ENCODE measurements at places on chromosomes 16 and 17.
A peak's percentile ranks its signal among the peaks of the same experiment; 100 is the strongest.

DNA sequence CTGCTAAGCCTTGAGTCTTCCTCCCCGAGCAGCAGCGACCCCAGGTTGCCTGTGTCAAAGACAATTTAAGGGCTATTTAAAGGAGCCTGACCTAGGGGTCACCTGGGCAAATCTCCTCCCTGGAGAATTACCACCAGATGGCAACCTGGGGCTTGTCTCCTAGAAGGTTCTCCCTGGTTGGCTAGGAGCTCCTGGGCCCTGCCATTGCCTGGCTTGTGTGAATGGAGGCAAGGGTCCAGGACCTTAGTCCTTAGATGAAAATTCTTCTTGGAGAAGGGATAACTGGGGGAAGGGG is 51.3 kb upstream of the TAC4 start:
- peak; percentile 15 for DNase-seq

DNA sequence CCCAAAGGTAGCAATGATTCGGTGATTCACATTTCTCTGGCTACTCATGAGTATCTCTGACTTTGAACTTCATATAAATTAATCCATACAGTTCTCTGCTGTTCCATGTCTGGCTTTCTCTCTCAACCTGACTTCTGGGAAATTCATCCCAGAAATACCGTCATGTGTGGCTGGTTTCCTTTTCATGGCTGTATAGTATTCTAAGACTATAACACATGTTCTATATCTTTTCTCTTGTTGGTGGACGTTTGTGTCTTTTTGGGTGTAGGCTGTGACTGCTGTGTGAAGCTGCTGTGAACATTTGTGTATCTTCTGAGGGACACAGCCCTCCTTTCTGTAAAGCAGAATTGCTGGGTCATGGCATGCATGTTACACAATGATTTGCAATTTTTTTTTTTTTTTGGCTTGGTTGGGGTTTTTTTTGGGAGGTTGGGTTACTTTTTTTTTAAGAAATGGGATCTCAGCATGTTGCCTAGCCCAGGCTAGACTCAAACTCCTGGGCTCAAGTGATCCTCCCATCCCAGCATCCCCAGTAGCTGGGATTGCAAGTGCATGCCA is 6.3 kb downstream of the TTYH2 start:
- no peak for DNase-seq

DNA sequence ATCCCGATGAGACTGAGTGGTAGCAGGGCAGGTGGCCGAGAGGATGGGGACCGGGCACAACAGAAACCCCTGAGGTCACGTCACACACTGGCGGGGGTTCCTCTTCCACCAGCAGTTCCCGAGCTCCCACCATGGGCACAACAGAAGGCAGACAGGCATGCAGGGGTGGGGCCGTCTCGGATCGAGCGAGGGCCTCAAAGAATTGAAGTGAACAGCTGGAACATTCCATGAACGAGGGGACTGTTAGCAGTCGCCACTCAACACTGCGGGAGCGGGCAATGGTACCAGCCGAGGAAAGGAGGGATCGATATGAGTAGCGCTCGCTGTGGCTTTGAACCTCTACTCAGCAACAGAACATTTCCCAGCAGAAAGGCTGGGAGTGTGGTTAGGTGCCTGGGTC is 5.3 kb downstream of the CEP131 start:
- no peak for DNase-seq

- peak; percentile 83 for DNase-seq
These were observed at the start of gene AKTIP for GRCh38 chr16:53502331-53503269. Gene AKTIP (minus strand): TSS chr16:53503209. CDS start chr16:53500259, 2,950 bp downstream.

- no peak for DNase-seq
These were observed 53.8 kb downstream of the TBX4 start for GRCh38 chr17:61505846-61506627.

DNA sequence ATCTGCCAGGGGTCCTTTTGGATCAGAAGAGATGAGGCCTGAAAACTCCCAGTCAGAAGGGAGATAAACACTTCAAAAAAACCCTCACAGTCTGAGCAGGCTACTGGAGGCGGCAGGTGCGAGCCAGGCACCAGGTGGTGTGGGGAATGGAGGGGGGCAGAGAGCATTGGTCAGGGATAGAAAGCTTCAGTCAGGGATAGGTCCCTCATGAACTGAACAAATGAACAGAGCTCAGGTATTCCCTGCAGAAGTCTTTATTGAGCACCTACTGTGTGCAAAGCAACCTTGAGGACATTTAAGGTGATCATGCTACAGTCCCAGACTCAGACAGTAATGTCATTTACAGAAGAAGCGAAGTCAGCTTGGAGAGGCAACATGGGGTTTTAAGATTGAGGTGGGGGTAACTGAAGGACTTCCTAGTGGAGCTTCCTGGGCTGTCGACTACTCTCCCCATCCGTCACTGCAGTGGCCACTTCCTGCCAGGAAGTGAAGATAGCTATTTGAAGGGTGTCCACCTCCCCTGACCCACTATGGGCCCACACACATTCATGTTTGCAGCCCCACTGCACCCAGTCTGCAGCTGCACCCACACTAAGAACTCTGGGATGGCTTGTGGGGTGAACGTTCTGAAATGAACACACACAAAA is 3.2 kb downstream of the KIFC3 start:
- no peak for DNase-seq

- DNase-seq: no peak
These were observed 37.1 kb downstream of the SPACA3 start for GRCh38 chr17:33028778-33029177.

GRCh38 chr16:72094266-72094610 is 591 bp downstream of the DHX38 start:
- DNase-seq: peak; percentile 65

- DNase-seq: no peak
These were observed 9.2 kb upstream of the NUDT16L1 start for GRCh38 chr16:4684058-4684715.

GRCh38 chr17:15398736-15399331 is 57.4 kb upstream of the TEKT3 start:
- no peak for DNase-seq

- DNase-seq: peak; percentile 22
These were observed 85.1 kb downstream of the TNFRSF13B start for GRCh38 chr17:16886655-16887322.

DNA sequence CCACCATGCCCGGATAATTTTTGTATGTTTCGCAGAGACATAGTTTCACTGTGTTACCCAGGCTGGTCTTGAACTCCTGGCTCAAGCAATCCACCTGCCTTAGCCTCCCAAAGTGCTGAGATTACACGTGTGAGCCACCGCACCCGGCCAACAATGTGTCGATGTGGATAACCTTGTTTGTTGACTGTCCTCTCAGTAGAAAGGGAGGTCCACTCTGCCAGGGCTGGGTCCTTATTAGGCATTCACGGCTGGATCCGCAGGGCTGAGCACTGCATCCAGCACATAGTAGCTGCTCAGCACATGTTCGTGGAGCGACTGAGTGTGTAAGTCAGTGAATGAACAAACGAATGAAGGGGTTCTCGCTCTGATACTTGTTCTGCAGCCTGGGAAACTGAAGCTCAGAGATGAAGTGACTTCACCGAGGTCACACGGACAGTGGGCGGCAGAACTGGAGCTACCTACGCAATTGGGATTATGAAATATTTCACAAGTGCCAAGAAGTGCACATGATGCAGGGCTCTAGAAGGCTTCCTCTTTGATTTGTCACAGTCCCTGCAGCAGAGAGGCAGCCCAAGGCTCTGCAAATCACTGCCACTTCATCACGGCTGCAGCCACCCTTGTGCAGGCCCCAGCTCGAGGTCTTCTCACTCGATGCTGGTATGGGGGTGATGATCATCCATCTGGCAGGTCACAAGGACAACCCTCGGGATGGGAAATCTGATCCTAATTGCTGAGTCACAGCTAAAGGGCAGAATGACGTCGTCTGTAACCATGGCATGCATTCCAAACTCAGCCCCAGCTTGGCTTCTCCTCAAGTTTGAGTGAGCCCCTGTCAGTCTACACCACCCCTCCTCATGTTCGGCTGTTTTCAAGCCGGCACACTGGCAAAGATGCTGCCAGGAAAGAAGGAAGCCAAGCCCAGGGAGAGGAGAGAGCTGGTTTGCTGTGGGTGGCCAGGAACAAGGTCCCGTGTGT is 28.0 kb upstream of the SNN start:
- DNase-seq: no peak

- no peak for DNase-seq
These were observed 359.3 kb upstream of the SALL1 start for GRCh38 chr16:51510416-51510815.

- DNase-seq: no peak
These were observed 27.0 kb upstream of the RGS9 start for GRCh38 chr17:65109990-65110680.

- no peak for DNase-seq
These were observed 4.7 kb upstream of the DDX19A start for GRCh38 chr16:70342016-70342415.

DNA sequence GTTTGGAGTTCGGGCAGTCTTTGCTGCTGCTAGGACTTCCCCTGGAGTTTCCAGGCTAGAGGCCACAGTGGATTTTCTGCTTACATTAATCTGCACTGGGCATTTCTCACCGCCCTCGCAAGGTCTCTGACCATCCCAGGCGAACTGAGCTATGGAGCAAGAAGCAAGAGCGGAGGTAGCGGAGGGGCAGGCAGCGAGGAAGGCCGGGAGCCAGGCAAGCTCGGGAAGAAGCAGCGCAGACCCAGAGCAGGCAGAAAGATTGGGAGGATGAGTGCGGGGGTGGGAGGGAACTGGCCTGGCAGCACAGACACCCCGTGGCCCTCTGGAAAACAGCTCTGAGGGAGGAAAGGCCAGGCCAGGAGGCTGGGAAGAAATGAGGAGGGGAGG is 3.8 kb downstream of the COTL1 start:
- DNase-seq: no peak

GRCh38 chr16:57572978-57573728 is 30.7 kb downstream of the ADGRG5 start:
- DNase-seq: peak; percentile 39

DNA sequence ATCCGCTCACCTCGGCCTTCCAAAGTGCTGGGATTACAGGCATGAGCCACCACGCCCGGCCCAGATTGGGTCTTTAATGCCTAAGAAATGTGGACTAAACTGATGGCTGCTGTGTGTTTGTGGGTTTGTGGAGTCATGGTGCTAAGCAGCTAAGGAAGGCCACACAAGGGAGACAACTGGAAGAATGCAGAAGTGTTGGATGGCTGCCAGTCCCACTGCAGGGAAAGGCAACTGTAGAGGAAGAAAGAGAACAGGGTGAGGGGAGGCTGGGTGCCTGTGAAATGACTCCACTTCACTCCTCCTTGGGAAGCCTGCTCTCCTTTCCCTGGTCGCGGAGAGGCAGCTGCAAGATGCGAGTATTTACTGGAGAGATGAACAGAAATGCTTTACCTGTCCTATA is 23.5 kb upstream of the SIAH1 start:
- DNase-seq: no peak

GRCh38 chr17:44097110-44097958 is 26.1 kb downstream of the HDAC5 start:
- no peak for DNase-seq

- DNase-seq: no peak
These were observed 11.3 kb downstream of the WDR45B start for GRCh38 chr17:82636626-82637598.

- DNase-seq: no peak
These were observed 96.9 kb downstream of the ADCY9 start for GRCh38 chr16:4019371-4019791.

GRCh38 chr17:72421128-72422092 is 300.6 kb downstream of the SOX9 start:
- DNase-seq: peak; percentile 73

GRCh38 chr17:17434477-17434876 is 42.3 kb upstream of the MED9 start:
- no peak for DNase-seq

GRCh38 chr17:30197416-30197815 is 38.1 kb downstream of the SLC6A4 start:
- no peak for DNase-seq

GRCh38 chr16:35152067-35152627 is 1692.7 kb downstream of the TP53TG3F start:
- no peak for DNase-seq

- no peak for DNase-seq
These were observed 112.8 kb downstream of the ZNF778 start for GRCh38 chr16:89330177-89330856.

- no peak for DNase-seq
These were observed 108.2 kb upstream of the HS3ST2 start for GRCh38 chr16:22705799-22706198.

DNA sequence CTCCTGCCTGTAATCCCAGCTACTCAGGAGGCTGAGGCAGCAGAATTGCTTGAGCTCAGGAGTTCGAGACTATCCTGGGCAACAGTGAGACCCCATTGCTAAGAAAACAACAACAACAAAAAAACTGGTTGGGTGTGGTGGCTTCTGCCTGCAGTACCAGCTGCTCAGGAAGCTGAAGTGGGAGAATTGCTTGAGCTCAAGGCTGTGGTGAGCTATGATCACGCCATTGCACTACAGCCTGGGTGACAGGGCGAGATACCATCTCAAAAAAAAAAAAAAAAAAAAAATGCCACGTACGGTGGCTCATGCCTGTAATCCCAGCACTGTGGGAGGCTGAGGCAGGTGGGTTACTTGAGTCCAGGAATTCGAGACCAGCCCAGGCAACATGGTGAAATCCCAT is 34.1 kb downstream of the NME2 start:
- DNase-seq: no peak

DNA sequence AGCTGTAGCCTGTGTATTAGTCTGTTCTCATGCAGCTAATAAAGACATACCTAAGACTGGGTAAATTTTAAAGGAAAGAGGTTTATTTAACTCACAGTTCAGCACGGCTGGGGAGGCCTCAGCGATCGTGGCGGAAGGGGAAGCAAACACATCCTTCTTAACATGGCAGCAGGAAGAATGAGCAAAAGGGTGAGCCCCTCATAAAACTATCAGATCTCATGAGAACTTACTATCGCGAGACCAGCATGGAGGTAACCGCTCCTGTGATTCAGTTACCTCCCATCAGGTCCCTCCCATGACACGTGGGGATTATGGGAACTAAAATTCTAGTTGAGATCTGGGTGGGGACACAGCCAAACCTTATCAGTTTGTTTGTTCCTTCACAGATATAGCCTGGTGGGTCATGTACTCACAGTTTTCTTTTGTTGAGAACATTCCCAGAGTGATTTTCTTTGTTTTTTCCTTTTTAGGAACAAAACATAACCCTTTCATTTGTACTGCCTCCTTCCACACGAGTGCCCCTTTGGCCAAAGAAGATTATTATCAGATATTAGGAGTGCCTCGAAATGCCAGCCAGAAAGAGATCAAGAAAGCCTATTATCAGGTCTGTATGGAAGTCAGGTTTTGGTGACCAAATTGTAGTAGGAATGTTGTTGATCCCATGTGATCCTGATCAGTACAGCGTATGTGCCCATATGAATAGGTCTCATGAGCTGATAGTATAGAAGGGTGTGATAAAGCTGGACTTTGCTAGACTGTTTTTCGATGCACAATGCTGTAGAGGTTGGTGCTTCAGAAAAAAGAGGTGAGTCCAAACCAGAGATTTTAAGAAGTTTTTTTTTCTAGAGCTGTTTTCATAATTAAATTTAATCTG is 8.5 kb downstream of the DNAJA3 start:
- DNase-seq: no peak

- DNase-seq: no peak
These were observed 11.9 kb upstream of the HOXB2 start for GRCh38 chr17:48556576-48557401.

DNA sequence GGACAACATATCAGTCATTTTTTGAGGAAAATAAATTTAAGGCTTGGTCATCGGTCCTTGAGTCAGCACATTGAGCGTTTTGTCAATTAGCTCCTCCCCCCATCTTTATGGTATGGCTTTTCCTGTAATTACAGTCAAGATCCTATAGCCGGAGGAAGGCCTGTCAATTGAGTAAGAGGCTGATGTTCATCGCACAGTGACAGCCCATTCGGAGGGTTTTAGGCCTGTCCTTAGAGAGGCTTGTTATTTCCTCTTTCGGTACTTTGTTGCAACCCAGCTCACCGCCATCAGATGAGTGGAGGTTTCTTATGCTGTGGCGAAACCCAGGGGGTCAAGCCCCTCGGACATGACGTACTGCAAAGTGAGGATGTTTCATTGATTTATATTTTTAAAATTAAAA is 395.2 kb downstream of the WWOX start:
- DNase-seq: no peak

All from activated CD4-positive, alpha-beta T cell treated with anti-CD3 and anti-CD28 coated beads for 36 hours (primary cell).